ENCODE measurements at places on chromosomes 12 and 14.

DNA sequence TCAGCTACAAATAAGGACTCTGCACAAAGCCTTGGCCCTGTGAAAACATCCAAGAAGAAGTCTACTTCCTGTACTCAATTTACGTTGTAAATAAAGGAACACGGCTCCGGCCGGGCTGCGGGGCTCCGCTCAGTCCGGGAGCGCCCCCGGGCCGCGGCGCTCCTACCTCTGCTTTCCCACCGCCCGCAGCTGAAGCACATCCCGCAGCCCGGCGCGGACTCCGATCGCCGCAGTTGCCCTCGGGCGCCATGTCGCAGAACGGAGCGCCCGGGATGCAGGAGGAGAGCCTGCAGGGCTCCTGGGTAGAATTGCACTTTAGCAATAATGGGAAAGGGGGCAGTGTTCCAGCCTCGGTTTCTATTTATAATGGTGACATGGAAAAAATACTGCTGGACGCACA is 502.3 kb upstream of the FOXG1 start:
- DNase-seq: no peak

- no peak for DNase-seq
Observed at GRCh38 chr12:1768615-1769014, 51.8 kb upstream of the LRTM2 start.

- DNase-seq: no peak
Observed at GRCh38 chr14:81837304-81837703, 303.7 kb upstream of the SEL1L start.

DNA sequence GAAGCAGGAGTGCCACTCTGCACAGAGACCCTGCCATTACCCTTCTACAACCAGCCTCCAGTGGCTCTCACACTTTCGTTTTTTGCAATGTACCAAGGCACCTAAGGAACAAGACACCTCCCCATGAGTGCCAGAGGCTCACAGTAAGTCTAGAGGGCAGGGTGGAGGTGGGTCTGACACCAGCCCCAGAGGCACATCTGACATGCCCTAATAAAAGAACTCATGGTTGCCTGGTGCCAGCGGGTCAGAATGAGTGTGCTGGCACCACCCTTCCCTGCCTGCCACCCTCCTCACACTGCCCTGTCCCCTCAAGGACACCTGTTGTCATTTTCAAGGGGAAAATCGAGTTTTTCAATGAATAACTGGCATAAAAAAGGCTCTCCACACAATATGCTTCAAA is 161.2 kb downstream of the FOXN3 start:
- DNase-seq: no peak

GRCh38 chr14:26204728-26205479 is 392.9 kb downstream of the NOVA1 start:
- DNase-seq: no peak

GRCh38 chr12:46711756-46712155 is 114.0 kb downstream of the SLC38A4 start:
- no peak for DNase-seq

DNA sequence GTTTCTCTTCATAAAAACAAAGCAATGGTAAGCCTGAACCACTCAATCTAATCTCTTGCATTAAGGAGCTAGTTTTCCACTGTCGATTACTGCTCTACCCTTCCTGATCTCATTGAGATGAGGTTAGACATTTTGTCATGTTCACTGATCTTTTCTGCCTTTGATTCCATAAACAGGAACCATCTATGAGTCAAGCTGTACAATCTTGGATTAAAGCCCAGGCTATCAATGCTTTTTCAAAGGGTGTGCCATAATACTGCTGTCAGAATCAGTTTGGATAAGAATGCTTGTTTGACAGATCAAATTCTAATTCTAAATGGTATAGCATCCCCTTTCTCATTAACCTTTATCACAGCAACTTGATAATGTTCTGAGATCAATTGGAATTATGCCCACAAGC is 16.1 kb downstream of the GRIP1 start:
- DNase-seq: peak; percentile 28

DNA sequence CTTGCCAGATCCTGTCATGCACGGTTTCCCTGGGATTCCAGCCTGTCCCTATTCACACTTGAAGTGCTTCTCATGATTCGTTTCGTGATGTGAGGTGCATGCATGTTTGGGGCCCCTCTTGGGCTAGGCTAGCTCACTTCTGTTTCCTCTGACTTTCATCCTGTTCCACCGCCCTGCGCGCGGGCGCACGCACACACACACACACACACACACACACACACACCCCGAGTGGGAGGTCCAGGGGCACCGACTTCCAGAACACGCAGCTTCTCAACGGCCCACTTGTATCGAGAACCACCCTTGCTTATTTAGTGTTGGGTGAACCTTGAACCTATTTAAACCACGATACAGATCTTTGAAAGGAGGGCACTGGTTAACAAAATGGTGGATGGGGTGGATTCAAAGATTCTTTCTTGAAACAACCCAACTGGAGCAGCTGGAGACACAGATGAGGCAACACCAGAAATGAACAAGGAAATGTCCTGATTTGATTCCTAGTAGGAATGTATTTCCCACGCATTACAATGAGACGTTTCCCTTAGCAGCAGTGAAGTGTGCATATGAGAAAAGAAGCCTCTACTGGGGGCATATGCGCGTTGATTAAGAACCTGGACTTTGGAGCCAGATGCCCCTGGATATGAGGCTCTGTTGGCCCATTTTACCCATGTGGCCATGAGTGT is 16.3 kb downstream of the ELK3 start:
- DNase-seq: no peak

DNA sequence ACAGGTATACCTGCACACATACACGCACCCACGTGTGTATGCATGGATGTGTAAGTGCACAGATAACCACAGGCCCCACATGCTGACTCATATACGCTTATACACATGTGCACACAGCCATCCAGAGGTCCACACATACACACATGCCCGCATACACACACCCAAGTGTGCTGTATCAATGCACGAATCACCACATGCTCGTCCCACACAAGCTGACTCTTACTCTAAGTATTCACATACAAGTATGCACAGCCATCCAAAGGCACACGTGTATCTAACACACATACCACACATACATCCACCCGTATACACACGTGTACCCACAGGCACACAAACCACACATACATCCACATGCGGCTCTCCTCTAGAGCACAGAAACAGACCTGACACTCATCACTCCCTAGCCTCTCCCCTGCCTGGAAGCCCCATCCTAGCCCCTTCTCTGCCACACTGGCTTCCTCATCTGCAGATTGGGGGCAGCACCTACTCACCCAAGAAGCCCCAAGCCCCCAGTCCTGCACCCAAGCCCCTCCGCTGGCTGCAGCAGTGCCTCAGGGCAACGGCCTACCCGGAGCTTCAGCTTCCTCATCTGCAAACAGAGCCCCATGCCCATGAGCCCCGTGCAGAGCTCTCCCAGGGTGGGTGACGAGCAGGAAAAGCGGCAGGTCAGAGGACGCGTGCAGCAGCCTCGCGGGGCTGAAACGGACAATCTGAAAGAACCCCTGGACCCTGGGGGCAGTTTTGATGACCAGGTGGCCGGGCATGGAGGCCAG is 105.4 kb downstream of the NCOR2 start:
- no peak for DNase-seq

DNA sequence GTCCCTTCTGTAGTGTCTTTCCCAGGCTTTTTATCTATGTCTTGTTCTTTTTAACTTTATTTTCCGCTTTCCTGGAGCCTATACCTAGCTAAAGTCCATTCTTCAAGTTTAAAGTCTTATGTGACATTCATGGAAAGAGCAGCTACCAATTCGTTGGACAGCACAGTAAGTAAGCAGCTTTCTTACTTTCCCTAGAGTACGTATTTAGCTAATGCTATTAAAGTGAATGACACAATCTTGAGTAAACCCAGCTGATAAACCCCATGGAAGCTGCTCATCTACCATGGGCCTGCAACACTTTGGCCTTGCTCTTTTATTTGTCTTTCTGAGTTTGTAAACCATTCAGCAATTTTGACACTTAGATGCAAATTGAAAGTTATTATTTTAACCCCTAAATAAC is 30.0 kb downstream of the ALX1 start:
- no peak for DNase-seq

GRCh38 chr12:67357376-67358125 is 88.4 kb downstream of the CAND1 start:
- DNase-seq: no peak

DNA sequence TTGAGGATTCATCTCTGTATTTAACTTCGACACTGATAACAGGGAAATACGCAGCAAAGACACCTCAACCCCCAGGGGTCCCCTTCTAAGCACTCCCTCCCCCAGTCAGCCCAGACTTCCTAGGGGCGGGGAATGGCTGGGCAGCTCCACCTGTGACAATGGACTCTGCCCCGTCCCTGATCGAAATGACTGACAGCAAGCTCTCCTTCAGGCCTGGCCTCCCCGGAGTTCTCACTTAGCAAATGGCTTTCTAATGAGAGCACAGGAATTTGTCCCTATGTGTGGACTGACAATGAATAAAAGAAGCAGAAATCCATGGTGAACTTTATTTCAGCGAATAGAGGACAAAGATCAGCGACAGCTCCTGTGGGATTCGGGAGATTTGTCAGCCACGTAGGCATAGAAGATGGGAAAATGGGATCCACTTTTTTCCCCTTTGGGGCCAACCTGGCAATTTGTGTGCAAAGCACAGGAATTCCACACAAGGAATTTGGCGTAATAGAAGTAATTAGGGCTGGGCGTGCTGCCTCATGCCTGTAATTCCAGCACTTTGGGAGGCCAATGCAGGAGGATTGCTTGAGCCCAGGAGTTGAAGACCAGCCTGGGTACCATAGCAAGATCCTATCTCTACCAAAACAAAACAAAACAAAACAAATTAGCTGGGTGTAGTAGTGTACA is 63.8 kb downstream of the TNFAIP2 start:
- no peak for DNase-seq

DNA sequence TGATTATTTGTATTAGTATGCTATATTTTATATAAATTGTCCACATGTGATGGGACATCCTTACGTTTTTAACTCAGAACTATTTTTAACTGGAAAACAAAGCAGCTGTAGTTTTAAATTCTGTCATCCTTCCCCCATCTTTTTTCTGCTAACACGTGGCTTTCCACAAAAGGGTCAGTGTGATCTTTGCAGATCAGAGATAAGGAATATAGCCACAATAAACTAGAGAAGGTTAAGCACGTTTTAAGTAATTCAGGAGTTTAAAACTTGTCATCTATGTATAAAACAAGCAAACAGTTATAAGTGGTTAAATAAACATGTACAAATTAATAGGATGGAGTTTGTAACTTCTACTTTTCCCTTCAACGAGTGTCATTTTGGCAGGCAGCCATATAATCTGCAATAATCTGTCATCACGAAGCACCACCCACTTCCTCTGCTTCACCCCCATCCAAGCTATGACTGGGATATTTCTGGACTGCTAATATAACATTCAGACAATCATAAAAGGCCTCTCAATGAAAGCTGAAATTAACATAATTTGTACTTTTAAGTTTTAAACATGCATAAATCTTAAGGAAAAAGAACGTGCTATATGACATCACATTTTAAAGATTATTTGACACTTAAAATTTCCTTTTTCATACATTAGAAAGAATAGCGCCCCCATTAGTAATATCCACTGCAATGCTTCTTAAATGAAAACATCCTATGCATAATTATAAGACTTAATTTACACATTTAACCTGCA is 15.3 kb downstream of the TAOK3 start:
- DNase-seq: peak; percentile 27

GRCh38 chr12:52543985-52544883 is 8.7 kb downstream of the KRT71 start:
- DNase-seq: no peak

DNA sequence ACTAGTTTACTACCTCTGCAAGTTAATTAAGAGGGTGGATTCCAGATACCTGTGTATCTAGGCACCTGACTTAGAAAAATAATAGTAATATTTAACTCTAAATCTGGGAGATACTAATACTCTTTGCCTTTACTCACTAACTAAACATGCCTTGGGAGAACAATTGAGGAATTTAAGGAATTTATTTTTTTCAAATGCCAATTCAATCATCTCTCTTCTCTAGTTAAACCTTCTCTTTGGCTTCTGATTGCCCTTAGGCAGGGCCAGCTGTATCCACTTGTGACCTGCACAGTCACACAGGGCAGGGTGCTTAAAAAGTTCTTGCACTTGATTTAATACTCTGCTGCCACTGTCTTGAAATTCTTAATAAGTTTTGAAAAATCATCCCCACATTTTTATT is 142.4 kb downstream of the PLCZ1 start:
- peak; percentile 79 for DNase-seq

DNA sequence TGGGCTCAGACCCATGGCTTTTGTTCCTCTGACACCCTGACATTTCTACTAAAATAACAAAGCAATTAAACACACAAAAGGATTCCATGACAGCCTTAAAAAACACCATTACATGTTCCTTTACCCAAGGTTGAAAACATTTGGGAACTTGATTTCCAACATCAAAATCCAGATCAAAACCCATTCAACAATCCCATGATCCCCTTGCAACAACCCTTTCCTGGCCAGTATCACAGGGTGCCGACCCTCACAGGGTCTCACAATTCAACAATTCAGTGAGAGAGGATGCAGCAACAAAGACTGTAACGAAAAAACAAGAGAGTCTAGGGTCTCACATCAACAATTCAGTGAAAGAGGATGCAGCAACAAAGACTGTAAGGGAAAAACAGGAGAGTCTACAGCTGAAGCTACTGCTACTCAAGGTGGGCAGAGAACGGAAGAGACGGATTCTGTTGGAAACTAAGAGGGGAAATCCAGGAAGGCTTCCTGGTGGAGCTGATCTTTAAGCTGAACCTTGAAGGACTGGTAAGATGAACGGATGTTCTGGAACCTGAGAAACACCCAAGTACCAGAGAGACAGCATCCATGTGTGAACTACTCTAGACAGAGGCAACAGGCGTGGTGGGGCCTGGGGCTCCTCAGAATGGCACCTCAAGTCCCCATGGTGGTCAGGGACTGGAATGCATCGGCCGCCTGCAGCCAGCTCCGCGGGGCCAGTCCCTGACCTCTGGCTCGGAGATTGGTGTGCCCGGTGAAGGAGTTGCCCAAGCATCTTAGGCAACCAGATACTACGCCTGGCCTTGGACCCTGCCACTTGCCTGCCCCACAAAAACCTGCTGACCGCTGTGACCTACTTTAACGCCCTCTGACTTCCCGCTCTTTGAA is 22.7 kb upstream of the ZFP36L1 start:
- no peak for DNase-seq

- DNase-seq: no peak
Observed at GRCh38 chr12:131980263-131980662, 30.5 kb downstream of the EP400 start.

GRCh38 chr12:6313326-6313940 is 3.0 kb downstream of the PLEKHG6 start:
- no peak for DNase-seq

DNA sequence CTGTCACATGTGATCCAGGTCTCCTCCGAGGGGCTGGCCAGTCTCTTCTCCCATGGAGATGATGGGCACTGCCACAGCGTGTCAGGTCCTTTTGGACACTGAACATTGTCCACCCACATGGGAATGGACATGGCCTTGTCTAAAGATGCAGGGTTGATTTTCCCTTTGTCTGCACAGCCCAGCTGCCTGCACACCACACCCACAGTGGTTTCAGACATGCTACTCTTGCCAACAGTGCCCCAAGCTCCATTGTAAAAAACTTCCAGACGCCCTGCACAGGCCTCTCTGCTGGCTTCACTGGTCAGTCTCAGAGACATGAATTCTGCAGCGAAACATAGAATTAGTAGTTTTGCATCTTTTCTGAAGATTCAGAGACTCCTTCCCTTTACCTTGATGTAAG is 18.5 kb downstream of the CD163 start:
- no peak for DNase-seq
